Activated naive CD4-positive, alpha-beta T cell treated with anti-CD3 and anti-CD28 coated beads, Interleukin-2, amount 10 ng/mL, durations not matched to agents 7 days and 5 days (primary cell): ENCODE measurements at places on chromosomes 5 and 9.

- H3K36me3 ChIP-seq = no peaks in the 10 kb centered on the region
- peak overlapping the region; percentile 56 for H3K27ac ChIP-seq
- DNase-seq = no peak
- no peaks in the 10 kb centered on the region for H3K27me3 ChIP-seq
- no peaks in the 10 kb centered on the region for H3K4me1 ChIP-seq
- no peak overlapping the region for H3K4me3 ChIP-seq
Observed at GRCh38 chr9:3931996-3932906, 367.6 kb downstream of the GLIS3 start.

- no peaks in the 10 kb centered on the region for H3K4me1 ChIP-seq
- no peak overlapping the region for H3K4me3 ChIP-seq
- H3K27me3 ChIP-seq = no peaks in the 10 kb centered on the region
- H3K36me3 ChIP-seq = peaks cover 83% of the 10 kb centered on the region
- no peak for DNase-seq
Observed at GRCh38 chr9:406886-407654, 192.4 kb downstream of the DOCK8 start.

- no peaks in the 10 kb centered on the region for H3K27me3 ChIP-seq
- peaks cover 91% of the 10 kb centered on the region for H3K4me1 ChIP-seq
- H3K4me3 ChIP-seq = peak overlapping the region; percentile 58
- peaks cover 1% of the 10 kb centered on the region for H3K36me3 ChIP-seq
- peak overlapping the region; percentile 92 for H3K27ac ChIP-seq
- DNase-seq = no peak
Observed at GRCh38 chr5:39213447-39214207, 5.7 kb downstream of the FYB1 start.

GRCh38 chr9:92564504-92564903, 28.7 kb upstream of the ECM2 start:
- no peak overlapping the region for H3K27ac ChIP-seq
- DNase-seq = no peak
- H3K4me1 ChIP-seq = no peaks in the 10 kb centered on the region
- H3K4me3 ChIP-seq = no peak overlapping the region

- H3K36me3 ChIP-seq = peaks cover 21% of the 10 kb centered on the region
- peaks cover 31% of the 10 kb centered on the region for H3K4me1 ChIP-seq
- H3K4me3 ChIP-seq = no peak overlapping the region
Observed at GRCh38 chr9:259405-260404, 45.0 kb downstream of the DOCK8 start.

GRCh38 chr5:123790226-123790625, 278.2 kb downstream of the CSNK1G3 start:
- DNase-seq = no peak
- no peaks in the 10 kb centered on the region for H3K4me1 ChIP-seq
- no peak overlapping the region for H3K4me3 ChIP-seq
- no peaks in the 10 kb centered on the region for H3K36me3 ChIP-seq
- no peak overlapping the region for H3K27ac ChIP-seq
- no peaks in the 10 kb centered on the region for H3K27me3 ChIP-seq

- H3K4me3 ChIP-seq = no peak overlapping the region
- no peak overlapping the region for H3K27ac ChIP-seq
- peaks cover 3% of the 10 kb centered on the region for H3K36me3 ChIP-seq
- no peak for DNase-seq
- H3K27me3 ChIP-seq = peaks cover 61% of the 10 kb centered on the region
Observed at GRCh38 chr5:174736331-174736721, 11.9 kb downstream of the MSX2 start.

DNA sequence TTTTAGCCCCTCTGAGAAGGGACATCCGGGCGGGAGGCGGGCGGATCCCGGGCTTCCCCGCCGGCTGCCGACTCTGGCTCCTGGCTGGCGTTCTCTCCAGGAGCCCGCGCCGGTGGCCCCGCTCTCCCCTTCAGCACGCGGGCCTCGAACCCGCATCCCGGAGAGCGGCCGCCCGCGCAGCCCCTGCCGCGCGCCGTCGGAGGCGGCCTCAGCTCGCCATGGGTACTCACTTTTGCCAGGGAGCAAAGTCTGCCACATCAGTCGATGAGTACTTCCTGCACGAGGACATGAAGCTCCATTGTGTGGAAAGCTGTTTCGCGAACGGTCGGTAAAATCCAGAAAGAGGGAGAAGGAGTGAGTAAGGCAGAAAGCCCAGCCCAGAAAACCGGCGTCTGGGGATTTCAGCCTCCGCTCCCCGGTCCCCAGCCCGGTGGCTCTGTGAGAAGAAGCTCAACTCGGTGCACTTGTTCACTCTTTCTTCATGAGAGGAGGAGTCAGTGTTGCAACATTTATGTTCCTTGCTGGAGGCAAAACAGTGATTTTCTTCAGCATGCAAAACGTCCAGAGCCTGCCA, at the start of gene PRLR:
Gene PRLR (minus strand): TSS at position 450 of the 574 bp plus-strand sequence. CDS start 140,867 bp downstream, outside the sequence.
- peaks cover 10% of the 10 kb centered on the region for H3K4me1 ChIP-seq
- no peaks in the 10 kb centered on the region for H3K36me3 ChIP-seq
- H3K27ac ChIP-seq = no peak within 1 kb of the TSS
- peaks cover 64% of the 10 kb centered on the region for H3K27me3 ChIP-seq
- DNase-seq = no peak

GRCh38 chr5:6476313-6476661, 27.6 kb downstream of the UBE2QL1 start:
- no peak for DNase-seq
- no peaks in the 10 kb centered on the region for H3K36me3 ChIP-seq
- H3K4me3 ChIP-seq = no peak overlapping the region
- peaks cover 17% of the 10 kb centered on the region for H3K27me3 ChIP-seq
- H3K4me1 ChIP-seq = no peaks in the 10 kb centered on the region

DNA sequence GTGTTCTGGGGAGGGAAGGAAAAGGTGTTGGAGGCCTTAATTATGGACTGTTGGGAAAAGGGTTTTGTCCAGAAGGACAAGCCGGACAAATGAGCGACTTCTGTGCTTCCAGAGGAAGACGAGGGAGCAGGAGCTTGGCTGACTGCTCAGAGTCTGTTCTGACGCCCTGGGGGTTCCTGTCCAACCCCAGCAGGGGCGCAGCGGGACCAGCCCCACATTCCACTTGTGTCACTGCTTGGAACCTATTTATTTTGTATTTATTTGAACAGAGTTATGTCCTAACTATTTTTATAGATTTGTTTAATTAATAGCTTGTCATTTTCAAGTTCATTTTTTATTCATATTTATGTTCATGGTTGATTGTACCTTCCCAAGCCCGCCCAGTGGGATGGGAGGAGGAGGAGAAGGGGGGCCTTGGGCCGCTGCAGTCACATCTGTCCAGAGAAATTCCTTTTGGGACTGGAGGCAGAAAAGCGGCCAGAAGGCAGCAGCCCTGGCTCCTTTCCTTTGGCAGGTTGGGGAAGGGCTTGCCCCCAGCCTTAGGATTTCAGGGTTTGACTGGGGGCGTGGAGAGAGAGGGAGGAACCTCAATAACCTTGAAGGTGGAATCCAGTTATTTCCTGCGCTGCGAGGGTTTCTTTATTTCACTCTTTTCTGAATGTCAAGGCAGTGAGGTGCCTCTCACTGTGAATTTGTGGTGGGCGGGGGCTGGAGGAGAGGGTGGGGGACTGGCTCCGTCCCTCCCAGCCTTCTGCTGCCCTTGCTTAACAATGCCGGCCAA, 19.1 kb downstream of the PTGES2 start:
- H3K4me1 ChIP-seq = peaks cover 20% of the 10 kb centered on the region
- peaks cover 33% of the 10 kb centered on the region for H3K36me3 ChIP-seq
- H3K4me3 ChIP-seq = no peak overlapping the region
- no peak overlapping the region for H3K27ac ChIP-seq
- H3K27me3 ChIP-seq = no peaks in the 10 kb centered on the region
